ENCODE measurements at places on chromosomes 7 and 10.

DNA sequence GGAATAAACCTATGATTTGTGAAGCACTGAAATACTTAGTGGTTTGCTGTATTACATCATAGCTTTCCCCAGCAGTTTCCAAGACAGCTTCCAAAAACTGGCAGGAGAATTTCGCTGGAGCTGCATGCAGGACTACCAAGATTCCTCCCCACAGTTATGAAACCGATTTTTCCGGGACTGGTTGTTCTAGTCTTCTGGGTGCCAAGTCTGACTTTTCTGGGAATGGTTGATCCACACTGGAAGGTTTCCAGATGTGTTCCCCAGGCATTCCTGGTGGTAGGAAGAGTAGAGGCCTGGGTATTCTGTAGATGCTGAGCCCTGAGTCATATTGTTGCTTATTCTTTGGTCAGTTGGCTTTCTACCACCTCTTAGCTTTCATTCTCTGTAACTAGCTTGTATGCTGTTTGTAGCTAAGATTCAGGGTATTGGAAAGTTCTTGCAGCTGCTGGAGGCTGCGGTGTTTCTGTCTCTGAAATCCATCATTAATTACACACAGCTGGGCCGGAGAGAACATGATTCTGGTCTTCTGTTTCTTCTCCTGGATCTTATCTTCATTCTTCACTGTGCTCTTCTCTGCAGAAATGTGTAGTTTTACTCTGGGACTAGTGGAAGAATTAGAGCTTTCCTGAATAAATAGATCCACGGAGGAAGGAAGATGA lies 6.3 kb downstream of the ABCC2 start:
- H3K4me1 ChIP-seq = no peaks in the 10 kb centered on the region
- no peaks in the 10 kb centered on the region for H3K27me3 ChIP-seq
- peak; percentile 20 for DNase-seq

GRCh38 chr10:132963430-132963960 lies 21.1 kb upstream of the CFAP46 start:
- DNase-seq = no peak
- no peaks in the 10 kb centered on the region for H3K36me3 ChIP-seq
- no peak overlapping the region for H3K27ac ChIP-seq
- no peaks in the 10 kb centered on the region for H3K4me1 ChIP-seq
- peaks cover 3% of the 10 kb centered on the region for H3K27me3 ChIP-seq

- H3K4me3 ChIP-seq = no peak overlapping the region
- peak; percentile 57 for DNase-seq
- H3K36me3 ChIP-seq = no peaks in the 10 kb centered on the region
- no peaks in the 10 kb centered on the region for H3K27me3 ChIP-seq
- peak overlapping the region; percentile 78 for H3K27ac ChIP-seq
These were observed 92.2 kb upstream of the DDC start for GRCh38 chr7:50657341-50657873.

- DNase-seq = no peak
- H3K4me3 ChIP-seq = no peak overlapping the region
- no peaks in the 10 kb centered on the region for H3K27me3 ChIP-seq
These were observed 240.2 kb downstream of the C7orf25 start for GRCh38 chr7:42671627-42672026.

- H3K27me3 ChIP-seq = no peaks in the 10 kb centered on the region
- H3K4me3 ChIP-seq = no peak overlapping the region
- DNase-seq = no peak
- no peak overlapping the region for H3K27ac ChIP-seq
These were observed 23.1 kb downstream of the PRF1 start for GRCh38 chr10:70579234-70580002.

GRCh38 chr7:37944737-37945054 lies 24.3 kb downstream of the EPDR1 start:
- no peak overlapping the region for H3K27ac ChIP-seq
- no peaks in the 10 kb centered on the region for H3K36me3 ChIP-seq
- no peak overlapping the region for H3K4me3 ChIP-seq
- H3K27me3 ChIP-seq = no peaks in the 10 kb centered on the region
- no peaks in the 10 kb centered on the region for H3K4me1 ChIP-seq

DNA sequence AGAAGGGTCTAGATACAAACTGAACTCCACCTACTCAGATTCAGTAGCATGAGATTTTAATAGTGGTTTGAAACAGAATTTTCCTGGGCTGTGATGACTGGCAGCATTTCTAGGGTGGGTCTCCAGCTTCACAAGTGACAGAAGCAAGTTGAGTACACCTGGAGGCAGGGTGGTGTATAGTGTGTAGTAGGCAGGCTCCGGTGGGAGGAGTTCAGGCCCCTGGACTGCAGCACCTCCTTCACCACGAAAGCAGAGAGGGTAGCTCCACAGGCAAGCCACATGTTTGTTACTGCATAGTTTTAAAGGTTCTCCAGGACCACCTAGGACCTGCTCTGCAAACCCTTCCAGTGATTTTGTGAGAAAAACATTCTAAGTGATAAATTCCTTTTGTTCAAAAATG lies 347.2 kb downstream of the PARD3 start:
- no peak for DNase-seq
- no peaks in the 10 kb centered on the region for H3K27me3 ChIP-seq
- H3K4me3 ChIP-seq = no peak overlapping the region
- no peak overlapping the region for H3K27ac ChIP-seq

- no peaks in the 10 kb centered on the region for H3K36me3 ChIP-seq
- no peak overlapping the region for H3K27ac ChIP-seq
- no peaks in the 10 kb centered on the region for H3K27me3 ChIP-seq
- DNase-seq = no peak
These were observed 105.5 kb downstream of the SLC25A13 start for GRCh38 chr7:96216373-96216772.

DNA sequence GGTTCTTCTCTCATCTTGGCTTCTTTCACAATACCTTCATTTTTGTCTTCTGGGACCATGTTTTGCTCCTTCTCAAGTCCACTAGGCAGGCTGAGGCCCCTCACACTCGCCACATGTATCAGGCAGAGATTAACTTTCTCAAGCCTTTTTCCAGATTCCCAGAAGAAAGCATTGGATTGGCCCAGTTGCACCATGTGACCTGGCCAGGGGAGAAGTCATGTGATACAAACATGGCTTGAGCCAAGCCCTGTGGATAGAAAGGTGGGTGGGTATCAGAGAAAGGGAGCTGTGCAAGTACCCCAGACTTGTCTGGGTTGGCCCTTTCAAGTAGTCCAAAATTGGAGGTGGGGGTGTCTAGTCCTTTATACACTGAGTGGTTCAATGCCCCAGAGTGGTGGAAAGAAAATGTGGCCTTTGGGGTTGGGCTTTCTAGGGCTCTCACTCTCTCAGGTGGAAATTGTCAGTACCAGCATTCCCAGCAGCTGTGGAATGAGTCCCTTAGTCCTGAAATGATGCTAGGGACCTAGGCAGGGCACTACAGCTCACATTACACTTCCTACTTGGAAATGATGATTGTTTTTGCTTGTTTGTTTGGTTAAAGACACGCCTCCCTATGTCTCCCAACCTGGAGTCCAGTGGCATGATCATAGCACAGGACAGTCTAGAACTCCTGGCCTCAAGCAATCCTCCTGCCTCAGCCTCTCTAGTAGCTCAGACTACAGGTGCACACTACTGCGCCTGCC lies 36.9 kb upstream of the C10orf67 start:
- DNase-seq = no peak
- no peak overlapping the region for H3K4me3 ChIP-seq
- no peaks in the 10 kb centered on the region for H3K27me3 ChIP-seq
- no peaks in the 10 kb centered on the region for H3K36me3 ChIP-seq
- H3K27ac ChIP-seq = no peak overlapping the region

DNA sequence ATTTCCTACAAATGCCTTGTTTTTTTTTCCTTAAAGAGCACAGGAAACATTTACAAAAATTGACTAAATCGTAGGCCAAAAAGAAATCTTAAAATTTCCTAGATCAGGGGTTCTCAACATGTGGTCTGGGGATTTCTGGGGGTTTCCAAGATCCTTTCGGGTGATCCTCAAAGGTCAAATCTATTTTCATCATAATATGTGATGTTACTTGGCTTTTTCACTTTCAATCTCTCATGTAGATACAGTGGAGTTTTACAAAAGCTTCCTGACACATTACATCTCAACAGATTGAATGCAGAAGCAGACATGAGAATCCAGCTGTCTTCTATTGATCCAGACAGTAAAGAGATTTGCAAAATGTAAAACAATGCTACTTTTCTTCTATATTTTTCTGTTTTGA lies 497.3 kb downstream of the INHBA start:
- H3K27ac ChIP-seq = no peak overlapping the region
- H3K4me3 ChIP-seq = no peak overlapping the region
- no peaks in the 10 kb centered on the region for H3K4me1 ChIP-seq
- no peaks in the 10 kb centered on the region for H3K36me3 ChIP-seq
- H3K27me3 ChIP-seq = no peaks in the 10 kb centered on the region

DNA sequence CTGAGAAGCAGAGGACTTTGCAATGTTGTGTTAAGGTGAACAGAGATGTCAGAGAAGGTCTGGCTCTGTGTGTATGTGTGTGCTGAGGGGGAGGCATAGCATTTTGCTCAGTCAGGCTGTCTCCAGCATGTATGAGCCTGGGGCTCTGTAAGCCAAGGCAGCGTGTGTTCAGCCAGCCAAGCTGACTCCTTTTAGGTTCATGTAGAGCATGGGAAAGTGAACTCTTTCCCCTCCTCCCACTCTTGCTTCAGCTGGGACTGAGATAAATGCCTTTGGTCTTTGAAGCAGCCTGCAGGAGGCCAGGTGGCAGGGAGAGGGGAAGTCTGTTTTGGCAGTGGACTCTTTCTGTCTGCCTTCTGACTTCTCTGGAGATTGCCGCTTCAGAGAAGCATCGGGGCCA lies 3.8 kb downstream of the SFXN2 start:
- H3K4me3 ChIP-seq = no peak overlapping the region
- H3K27me3 ChIP-seq = no peaks in the 10 kb centered on the region
- no peak for DNase-seq

DNA sequence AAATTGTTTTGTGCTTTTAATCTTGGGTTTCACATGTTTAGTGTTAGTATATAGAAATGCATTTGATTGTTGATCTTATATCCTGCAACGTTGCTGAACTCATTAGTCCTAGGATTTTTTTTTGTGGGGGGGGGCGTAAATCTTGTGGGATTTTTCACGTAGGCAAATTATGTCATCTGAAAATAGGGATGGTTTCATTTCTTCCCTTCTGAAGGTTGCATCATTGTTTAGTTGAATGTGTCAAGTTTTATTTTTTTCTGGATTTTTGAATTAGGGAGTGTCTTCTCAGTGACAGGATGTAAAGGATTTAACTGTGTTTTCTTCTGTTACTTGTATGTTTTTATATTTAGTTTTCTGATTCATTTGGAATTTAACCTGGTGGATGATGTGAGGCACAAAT lies 26.7 kb downstream of the MKLN1 start:
- H3K27me3 ChIP-seq = no peaks in the 10 kb centered on the region
- no peaks in the 10 kb centered on the region for H3K36me3 ChIP-seq
- no peak for DNase-seq
- no peak overlapping the region for H3K4me3 ChIP-seq

DNA sequence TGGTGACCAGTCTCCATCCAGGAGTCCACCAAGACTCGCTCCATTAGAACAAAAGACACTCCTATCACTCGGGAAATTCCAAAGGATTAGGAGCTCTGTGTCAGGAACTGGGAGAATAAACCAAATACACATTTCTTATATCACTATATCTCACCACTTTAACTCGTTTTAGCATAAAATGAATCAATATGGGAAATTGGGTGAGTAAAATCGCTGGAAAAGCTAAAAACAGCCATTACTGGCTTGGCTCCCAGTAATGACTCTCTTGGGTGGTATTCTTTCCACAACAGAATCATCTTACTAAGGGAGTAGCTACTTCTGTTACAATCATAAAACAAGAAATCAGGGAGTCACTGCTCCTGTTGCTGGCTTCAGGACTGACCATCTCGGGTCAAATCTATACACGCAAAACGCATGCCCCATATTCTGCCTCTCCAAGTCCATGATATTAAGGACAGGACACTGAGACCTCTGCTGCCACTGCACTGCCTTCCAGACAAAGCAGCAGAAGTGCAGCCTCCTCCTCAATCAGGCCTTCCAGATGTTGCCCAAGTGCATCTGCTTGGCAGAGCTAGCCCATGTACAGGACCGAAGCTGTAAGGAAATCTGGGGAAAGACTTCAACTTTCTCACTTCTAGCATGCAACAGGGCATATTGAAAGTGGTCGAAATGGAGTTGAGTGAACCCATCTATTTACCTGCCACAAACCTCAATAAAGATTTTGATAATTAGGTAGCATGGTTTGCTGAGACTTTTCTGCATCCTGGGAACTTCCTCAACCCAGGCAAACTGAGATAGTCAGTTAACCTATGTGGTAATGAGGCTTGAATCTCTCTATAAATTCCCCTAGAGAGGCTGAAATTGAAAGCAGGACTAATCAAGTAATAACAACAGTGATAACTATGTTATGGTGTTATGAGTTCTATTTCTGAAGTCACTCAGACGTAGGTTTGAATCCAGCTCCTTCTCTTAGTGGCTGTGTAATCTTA lies 14.4 kb upstream of the PANK1 start:
- H3K27me3 ChIP-seq = no peaks in the 10 kb centered on the region
- H3K36me3 ChIP-seq = no peaks in the 10 kb centered on the region
- H3K27ac ChIP-seq = no peak overlapping the region
- H3K4me3 ChIP-seq = no peak overlapping the region
- DNase-seq = no peak

DNA sequence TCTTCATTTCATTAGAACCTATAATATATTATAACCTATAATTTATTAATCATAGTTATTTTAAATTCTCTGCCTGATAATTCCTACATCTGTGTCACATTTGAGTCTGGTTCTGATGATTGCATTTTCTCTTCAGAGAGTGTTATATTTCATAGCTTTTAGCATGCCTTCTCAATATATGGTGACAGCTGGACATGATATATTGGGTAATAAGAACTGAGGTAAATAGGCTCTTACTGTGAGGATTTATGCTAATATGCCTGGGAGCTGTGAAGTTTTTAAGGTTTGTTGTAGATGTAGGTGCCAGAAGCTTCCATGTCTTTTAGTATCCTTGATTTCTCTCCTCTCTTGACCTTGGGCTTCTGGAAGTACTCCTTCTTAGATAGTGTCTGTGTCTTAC lies 325.9 kb upstream of the SEMA3D start:
- H3K4me3 ChIP-seq = no peak overlapping the region
- no peaks in the 10 kb centered on the region for H3K27me3 ChIP-seq
- no peaks in the 10 kb centered on the region for H3K4me1 ChIP-seq
- DNase-seq = no peak

GRCh38 chr10:129024046-129024445 lies 443.0 kb upstream of the MGMT start:
- DNase-seq = no peak
- H3K4me1 ChIP-seq = no peaks in the 10 kb centered on the region
- H3K36me3 ChIP-seq = no peaks in the 10 kb centered on the region
- H3K27ac ChIP-seq = no peak overlapping the region

- no peaks in the 10 kb centered on the region for H3K4me1 ChIP-seq
- H3K27me3 ChIP-seq = peaks cover 10% of the 10 kb centered on the region
- no peak overlapping the region for H3K4me3 ChIP-seq
- no peak overlapping the region for H3K27ac ChIP-seq
These were observed 49.3 kb downstream of the PNLIPRP2 start for GRCh38 chr10:116669832-116670644.

DNA sequence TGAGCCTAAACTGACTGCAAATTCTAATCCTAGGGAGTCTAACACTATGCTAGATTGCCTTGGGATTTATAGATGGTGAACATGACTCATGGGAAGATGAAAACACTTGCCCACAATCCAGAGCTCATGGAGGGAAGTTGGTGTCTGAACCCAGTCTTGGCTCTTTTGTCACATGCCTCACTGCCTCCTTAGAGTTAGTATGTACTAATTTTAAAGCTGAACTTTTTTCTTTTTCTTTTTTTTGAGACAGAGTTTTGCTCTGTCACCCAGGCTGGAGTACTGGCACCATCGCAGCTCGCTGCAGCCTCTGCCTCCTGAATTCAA lies 14.4 kb downstream of the MRPL32 start:
- H3K27ac ChIP-seq = no peak overlapping the region
- no peaks in the 10 kb centered on the region for H3K4me1 ChIP-seq
- no peaks in the 10 kb centered on the region for H3K36me3 ChIP-seq
- no peak for DNase-seq
